Fibroblast of lung (primary cell): ENCODE measurements at places on chromosomes 5 and 9.

- no peaks in the 10 kb centered on the region for H3K27me3 ChIP-seq
- no peak for DNase-seq
- peaks cover 12% of the 10 kb centered on the region for H3K4me1 ChIP-seq
- peaks cover 13% of the 10 kb centered on the region for H3K36me3 ChIP-seq
- no peak overlapping the region for H3K4me3 ChIP-seq
- H3K27ac ChIP-seq = no peak overlapping the region
These were observed 13.4 kb downstream of the PTPA start for GRCh38 chr9:129124506-129125069.

DNA sequence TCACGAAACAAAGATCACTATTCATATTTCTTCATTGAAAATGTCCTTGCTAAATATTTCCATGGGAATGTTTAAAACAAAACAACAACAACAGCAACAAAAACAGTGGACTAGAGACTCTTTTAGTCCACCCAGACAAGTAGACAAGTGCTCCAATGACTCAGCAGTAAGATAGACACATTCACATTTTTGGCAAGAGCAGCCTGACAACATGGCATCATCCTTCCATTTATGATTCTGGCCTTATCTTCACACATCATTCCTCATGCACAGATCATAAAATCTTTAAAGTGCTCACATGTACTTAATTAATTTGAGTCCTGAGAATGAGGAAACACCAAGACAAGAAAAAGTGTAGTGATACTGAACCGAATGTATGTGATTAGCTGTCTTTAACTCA, 132.6 kb upstream of the PDE4D start:
- H3K27me3 ChIP-seq = no peaks in the 10 kb centered on the region
- no peak overlapping the region for H3K4me3 ChIP-seq
- no peaks in the 10 kb centered on the region for H3K4me1 ChIP-seq
- peak; percentile 80 for DNase-seq

DNA sequence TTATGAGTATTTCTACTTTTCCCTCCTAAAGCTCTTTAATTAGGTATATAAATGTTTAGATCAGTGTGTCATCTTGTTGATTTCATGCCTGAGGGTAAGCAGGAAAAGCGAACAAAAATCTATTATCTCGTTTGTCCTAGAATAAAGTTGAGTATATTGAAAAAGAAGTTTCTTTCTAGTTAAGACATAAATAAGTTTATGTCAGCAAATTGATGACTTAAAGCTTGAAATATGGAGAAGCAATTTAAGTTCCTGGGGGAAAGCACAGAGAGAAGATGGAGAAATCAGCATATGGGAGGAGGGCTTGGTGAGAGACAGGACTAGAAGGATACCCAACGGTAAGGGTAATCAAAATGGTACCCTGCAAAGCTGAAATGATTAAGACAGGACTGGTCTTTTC, 813.4 kb downstream of the MTRR start:
- no peak overlapping the region for H3K4me3 ChIP-seq
- no peaks in the 10 kb centered on the region for H3K36me3 ChIP-seq
- H3K4me1 ChIP-seq = no peaks in the 10 kb centered on the region
- H3K27me3 ChIP-seq = no peaks in the 10 kb centered on the region
- H3K27ac ChIP-seq = no peak overlapping the region
- DNase-seq = no peak

GRCh38 chr5:148949841-148950470, 112.9 kb downstream of the SH3TC2 start:
- H3K36me3 ChIP-seq = no peaks in the 10 kb centered on the region
- DNase-seq = no peak
- H3K4me1 ChIP-seq = no peaks in the 10 kb centered on the region
- no peak overlapping the region for H3K4me3 ChIP-seq

- DNase-seq = peak; percentile 77
- no peak overlapping the region for H3K4me3 ChIP-seq
- no peaks in the 10 kb centered on the region for H3K27me3 ChIP-seq
These were observed 31.6 kb downstream of the ADAM19 start for GRCh38 chr5:157543825-157544622.
